Suprapubic skin (tissue), 4 donors: ENCODE measurements at places on chromosomes 2 and 18. TPM values are rescaled to one million over a fixed set of nuclear protein-coding genes. Genes with fewer than 3 reads are reported as not detected.

DNA sequence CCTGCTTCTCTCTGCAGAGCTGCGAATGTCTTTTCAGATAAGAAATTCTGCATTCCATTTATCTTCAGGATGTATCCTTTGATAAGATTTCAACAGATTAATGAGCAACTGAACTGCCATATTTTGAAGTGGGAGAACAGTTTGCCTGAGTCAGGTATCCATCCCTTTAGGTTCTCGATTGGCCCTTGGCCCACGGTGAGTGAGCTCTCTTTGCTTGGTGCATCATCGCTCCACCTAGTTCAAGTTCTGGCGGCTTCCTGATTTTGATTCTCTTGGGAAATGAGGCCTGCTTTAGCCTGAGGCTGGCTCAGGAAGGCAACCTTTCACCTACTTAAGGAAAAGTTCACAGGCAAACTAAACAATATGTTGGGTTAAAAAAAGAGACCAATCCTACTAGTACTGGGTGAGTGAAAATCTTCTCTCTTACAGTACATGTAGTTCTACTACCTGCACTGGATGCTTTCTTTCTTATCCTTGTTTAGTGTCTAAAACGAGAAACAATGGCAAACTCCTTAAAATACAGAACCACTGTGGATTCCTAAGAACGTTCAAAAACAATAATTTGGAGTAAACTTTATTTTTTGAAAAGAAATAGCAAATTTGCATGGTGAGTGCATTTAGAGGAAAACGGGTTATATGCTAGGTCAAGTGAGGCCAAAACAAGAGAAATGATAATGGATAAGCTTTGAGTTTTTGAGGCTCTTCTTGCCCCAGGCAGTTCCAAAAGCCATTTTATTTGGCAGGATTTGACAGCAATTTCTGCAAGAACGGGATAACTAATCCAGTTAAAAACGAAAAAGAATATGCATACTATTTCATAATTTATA lies 837 bp upstream of the ACSL3 start:
- peak overlapping the region; percentile 95 for H3K27ac ChIP-seq
- DNase-seq = no peak
- H3K4me1 ChIP-seq = peaks cover 37% of the 10 kb centered on the region
- H3K36me3 ChIP-seq = no peaks in the 10 kb centered on the region
- H3K4me3 ChIP-seq = peak overlapping the region; percentile 99

DNA sequence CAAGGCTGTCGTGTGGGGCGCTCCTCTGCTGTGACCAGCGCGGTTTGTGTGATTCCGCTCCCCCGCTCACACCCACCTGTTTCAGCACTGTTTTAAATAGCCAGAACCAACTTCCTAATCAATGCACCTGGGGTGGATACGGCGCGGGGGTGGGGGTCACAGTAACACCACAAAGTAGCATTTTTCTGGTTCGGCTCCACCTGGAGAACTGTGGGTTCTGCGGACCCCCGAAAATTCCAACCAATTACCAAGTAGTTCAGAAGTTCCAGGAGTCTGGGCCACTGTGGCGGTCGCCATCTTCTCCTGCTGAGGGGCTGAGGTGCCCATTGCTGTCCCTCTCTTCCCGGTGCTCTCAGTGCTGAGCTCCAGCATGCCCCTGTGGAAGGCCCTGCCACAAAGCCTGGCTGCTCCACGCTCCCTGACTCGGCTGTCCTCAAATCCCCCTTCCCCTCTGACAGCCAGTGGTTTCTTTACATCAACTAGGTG lies 79.4 kb downstream of the GFPT1 start:
- H3K4me1 ChIP-seq = peaks cover 51% of the 10 kb centered on the region
- no peaks in the 10 kb centered on the region for H3K27me3 ChIP-seq
- H3K36me3 ChIP-seq = no peaks in the 10 kb centered on the region
- H3K4me3 ChIP-seq = peak overlapping the region; percentile 61
- H3K27ac ChIP-seq = peak overlapping the region; percentile 84

DNA sequence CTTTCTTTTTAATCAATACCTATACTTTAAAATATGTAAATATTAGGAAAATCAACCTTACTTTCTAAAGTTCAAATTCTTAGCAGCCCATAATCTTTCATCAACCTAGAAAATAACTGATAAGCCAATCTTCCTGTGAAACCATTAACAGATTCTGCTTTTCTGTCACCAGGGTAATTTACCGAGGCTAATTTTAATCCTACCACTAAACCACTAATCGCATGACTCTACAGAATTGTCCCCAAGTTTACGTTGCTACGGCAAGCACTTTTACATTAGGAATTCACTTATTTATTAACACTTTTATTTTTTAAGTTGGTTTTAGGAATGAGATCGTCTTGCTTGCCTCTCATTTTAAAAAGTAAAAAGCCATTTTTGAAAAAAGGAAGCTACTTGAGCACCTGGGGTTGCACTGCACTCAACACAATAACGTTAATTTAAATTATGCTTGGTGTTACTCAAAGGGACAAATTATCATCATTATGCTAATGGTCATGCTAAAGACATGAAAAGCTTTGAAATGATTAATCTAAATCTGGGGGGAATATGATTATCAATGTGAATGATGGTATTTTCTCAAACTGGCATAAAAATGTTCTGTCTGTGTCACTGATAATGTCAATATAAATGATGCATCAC lies 10.2 kb downstream of the ZNF516 start:
- no peak overlapping the region for H3K27ac ChIP-seq
- peaks cover 29% of the 10 kb centered on the region for H3K4me1 ChIP-seq
- no peak for DNase-seq
- H3K27me3 ChIP-seq = no peaks in the 10 kb centered on the region
- no peak overlapping the region for H3K4me3 ChIP-seq

- H3K4me1 ChIP-seq = peaks cover 68% of the 10 kb centered on the region
- no peak for DNase-seq
- peak overlapping the region; percentile 79 for H3K27ac ChIP-seq
- no peaks in the 10 kb centered on the region for H3K36me3 ChIP-seq
- no peaks in the 10 kb centered on the region for H3K27me3 ChIP-seq
Observed at GRCh38 chr2:43333656-43334144, 107.3 kb upstream of the ZFP36L2 start.

- H3K27me3 ChIP-seq = no peaks in the 10 kb centered on the region
- peaks cover 8% of the 10 kb centered on the region for H3K36me3 ChIP-seq
- H3K4me1 ChIP-seq = peaks cover 15% of the 10 kb centered on the region
- no peak overlapping the region for H3K27ac ChIP-seq
- no peak overlapping the region for H3K4me3 ChIP-seq
Observed at GRCh38 chr2:121253021-121253673, 31.9 kb downstream of the TFCP2L1 start.

DNA sequence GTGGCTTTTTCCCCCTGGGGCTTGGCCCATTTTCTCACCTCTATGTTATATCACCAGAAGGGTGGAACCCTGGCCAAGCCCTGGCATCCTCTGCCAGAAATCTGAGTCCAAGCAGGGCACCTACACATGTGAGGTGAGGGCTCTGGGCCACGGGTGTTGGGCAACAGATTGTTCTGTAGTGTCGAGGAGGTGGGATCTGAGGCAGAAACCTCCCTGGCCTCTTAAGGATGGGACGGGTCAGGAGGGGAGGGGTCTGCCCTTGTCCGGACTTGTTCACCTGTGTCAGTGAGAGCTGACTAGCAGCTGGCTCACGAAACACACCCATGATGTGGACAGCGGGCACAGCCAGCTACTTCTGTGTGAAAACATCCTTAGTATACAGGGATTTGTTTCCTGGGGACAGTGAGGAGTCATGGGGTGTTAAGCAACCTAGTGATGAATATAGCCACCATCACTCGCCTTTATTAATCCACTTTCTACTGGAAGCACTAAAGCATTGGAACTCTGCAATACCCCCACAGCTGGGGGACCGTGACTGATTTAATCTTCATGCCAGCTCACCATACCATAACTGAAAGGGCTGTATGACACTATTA lies 35.6 kb downstream of the EPAS1 start:
- H3K4me1 ChIP-seq = peaks cover 94% of the 10 kb centered on the region
- H3K27ac ChIP-seq = peak overlapping the region; percentile 70

DNA sequence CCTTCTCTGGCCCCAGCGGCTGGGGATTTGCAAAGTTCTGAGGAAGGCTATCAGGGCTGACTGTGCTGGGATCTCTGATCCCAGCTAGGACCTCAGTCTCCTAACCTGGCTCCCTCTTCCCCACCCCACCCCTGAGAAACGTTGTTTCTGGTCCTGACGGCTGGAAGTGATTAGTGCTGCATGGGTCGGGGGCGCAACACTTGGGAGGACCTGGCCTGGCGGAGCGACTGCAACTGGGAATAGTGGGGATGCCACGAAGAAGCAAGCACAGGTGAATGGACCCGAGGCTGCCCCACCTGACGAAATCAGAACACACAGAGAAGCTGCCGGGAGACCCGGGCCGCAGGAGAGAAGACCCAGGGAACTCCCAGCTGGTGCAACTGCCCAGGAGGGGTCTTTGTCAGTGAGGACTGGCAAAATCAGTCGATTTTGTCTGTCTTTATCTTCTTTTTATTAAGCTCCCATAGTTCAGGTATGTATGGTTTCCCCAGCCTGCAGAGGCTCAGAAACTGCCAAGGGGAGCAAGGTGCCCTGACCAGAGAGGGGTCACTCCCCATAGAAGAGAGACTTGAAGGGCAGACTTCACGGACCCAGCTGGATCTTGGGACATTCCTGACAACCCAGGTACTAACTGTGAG lies 656 bp upstream of the LBX2 start:
- peaks cover 56% of the 10 kb centered on the region for H3K4me1 ChIP-seq
- H3K27me3 ChIP-seq = peaks cover 61% of the 10 kb centered on the region
- H3K36me3 ChIP-seq = peaks cover 7% of the 10 kb centered on the region
- no peak overlapping the region for H3K27ac ChIP-seq
- no peak for DNase-seq
- no peak overlapping the region for H3K4me3 ChIP-seq

- H3K27ac ChIP-seq = no peak overlapping the region
- peak; percentile 47 for DNase-seq
- H3K36me3 ChIP-seq = peaks cover 24% of the 10 kb centered on the region
- H3K27me3 ChIP-seq = no peaks in the 10 kb centered on the region
- H3K4me3 ChIP-seq = no peak overlapping the region
Observed at GRCh38 chr2:72132981-72133720, 14.5 kb downstream of the CYP26B1 start.

DNA sequence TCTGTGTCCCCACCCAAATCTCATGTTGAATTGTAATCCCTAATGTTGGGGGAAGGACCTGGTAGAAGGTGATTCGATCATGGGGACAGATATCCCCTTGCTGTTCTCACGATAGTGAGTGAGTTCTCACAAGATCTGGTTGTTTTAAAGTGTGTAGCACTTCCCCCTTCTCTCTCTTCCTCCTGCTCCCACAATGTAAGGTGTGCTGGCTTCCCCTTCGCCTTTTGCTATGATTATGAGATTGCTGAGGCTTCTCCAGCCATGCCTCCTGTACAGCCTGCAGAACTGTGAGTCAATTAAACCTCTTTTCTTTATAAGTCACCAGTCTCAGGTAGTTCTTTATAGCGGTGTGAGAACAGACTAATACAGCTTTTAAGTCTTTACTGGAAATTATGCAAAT lies 193.3 kb upstream of the RBBP8 start:
- H3K27me3 ChIP-seq = no peaks in the 10 kb centered on the region
- DNase-seq = no peak
- no peaks in the 10 kb centered on the region for H3K4me1 ChIP-seq
- H3K36me3 ChIP-seq = no peaks in the 10 kb centered on the region

- H3K27ac ChIP-seq = no peak overlapping the region
- H3K27me3 ChIP-seq = no peaks in the 10 kb centered on the region
- no peak overlapping the region for H3K4me3 ChIP-seq
- no peak for DNase-seq
- no peaks in the 10 kb centered on the region for H3K36me3 ChIP-seq
- no peaks in the 10 kb centered on the region for H3K4me1 ChIP-seq
Observed at GRCh38 chr2:112772322-112772721, 7.9 kb upstream of the CKAP2L start.

- no peak for DNase-seq
- no peak overlapping the region for H3K4me3 ChIP-seq
- no peaks in the 10 kb centered on the region for H3K36me3 ChIP-seq
- H3K4me1 ChIP-seq = no peaks in the 10 kb centered on the region
- no peak overlapping the region for H3K27ac ChIP-seq
- H3K27me3 ChIP-seq = no peaks in the 10 kb centered on the region
Observed at GRCh38 chr2:129813404-129813803, 166.1 kb upstream of the RAB6C start.

GRCh38 chr2:230787101-230787500 lies 74.5 kb downstream of the CAB39 start:
- H3K27me3 ChIP-seq = no peaks in the 10 kb centered on the region
- H3K36me3 ChIP-seq = peaks cover 40% of the 10 kb centered on the region
- H3K4me3 ChIP-seq = no peak overlapping the region
- H3K27ac ChIP-seq = no peak overlapping the region
- no peaks in the 10 kb centered on the region for H3K4me1 ChIP-seq

GRCh38 chr2:187345338-187345737 lies 102.7 kb downstream of the CALCRL start:
- no peak overlapping the region for H3K4me3 ChIP-seq
- peaks cover 6% of the 10 kb centered on the region for H3K36me3 ChIP-seq
- H3K4me1 ChIP-seq = no peaks in the 10 kb centered on the region
- no peak for DNase-seq
- H3K27ac ChIP-seq = no peak overlapping the region

DNA sequence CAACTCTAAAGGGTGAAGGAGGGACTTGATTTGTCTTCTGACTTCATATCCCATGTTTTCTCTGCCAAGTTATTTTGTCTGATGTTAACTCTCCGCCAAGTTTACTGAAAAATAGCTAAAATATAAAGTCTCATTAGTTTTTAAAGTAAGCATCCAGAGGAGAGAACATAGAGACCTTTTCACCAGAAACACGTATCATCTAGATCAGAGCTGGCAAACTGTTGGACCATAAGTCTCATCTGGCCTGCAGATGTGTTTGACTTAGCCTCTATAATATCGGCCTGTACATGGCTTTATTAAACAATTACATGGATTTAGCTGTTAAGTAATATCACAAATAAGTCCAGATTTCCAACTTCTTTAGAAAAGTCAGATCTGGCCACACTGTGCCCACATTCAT lies 182.6 kb downstream of the PLCL1 start:
- peaks cover 3% of the 10 kb centered on the region for H3K4me1 ChIP-seq
- no peaks in the 10 kb centered on the region for H3K27me3 ChIP-seq
- no peak overlapping the region for H3K27ac ChIP-seq
- H3K4me3 ChIP-seq = no peak overlapping the region
- no peak for DNase-seq

COL4A4 gene
- 0.23 TPM for total RNA-seq

RNU2-63P gene
- total RNA-seq = not detected

ABCB11 gene
- total RNA-seq = 0.21 TPM

UGT1A3 gene
- not detected for total RNA-seq

IL36G gene
- total RNA-seq = 14.0 TPM

AQP12A gene
- total RNA-seq = not detected

SLC11A1 gene
- total RNA-seq = 12.2 TPM

CRYGA gene
- not detected for total RNA-seq
